ENCODE measurements at places on chromosomes 7 and 10. TPM values are rescaled to one million over a fixed set of nuclear protein-coding genes. Genes with fewer than 3 reads are reported as not detected.

SFRP5 gene
- polyA plus RNA-seq, result 25.0 TPM

FAM24B gene
- polyA plus RNA-seq, result 4.1 TPM

MMP21 gene
- polyA plus RNA-seq, result 0.28 TPM

OPN4 gene
- polyA plus RNA-seq, result not detected

- DNase-seq, result no peak
These were observed 48.7 kb upstream of the OCM2 start for GRCh38 chr7:98038731-98039130.

DNA sequence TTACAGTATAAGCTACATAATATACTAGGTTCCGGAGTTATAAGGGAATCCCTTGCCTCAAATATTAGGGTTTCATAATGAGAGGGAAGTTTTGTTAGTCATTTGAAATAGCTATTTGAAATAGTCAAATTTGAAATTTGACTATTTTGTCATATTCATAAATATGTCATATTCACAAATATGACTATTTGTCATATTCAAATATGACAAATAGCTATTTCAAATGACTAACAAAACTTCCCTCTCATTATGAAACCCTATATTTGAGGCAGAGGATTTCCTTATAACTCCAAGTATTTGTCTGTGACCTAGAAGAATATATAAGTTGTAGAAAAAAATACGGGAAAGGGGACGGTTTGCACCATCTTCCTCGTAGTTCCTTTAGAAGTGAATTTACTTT, 76.6 kb downstream of the HDAC9 start:
- no peak for DNase-seq

- DNase-seq, result no peak
These were observed 133.7 kb downstream of the DIP2C start for GRCh38 chr10:555682-556350.

DNA sequence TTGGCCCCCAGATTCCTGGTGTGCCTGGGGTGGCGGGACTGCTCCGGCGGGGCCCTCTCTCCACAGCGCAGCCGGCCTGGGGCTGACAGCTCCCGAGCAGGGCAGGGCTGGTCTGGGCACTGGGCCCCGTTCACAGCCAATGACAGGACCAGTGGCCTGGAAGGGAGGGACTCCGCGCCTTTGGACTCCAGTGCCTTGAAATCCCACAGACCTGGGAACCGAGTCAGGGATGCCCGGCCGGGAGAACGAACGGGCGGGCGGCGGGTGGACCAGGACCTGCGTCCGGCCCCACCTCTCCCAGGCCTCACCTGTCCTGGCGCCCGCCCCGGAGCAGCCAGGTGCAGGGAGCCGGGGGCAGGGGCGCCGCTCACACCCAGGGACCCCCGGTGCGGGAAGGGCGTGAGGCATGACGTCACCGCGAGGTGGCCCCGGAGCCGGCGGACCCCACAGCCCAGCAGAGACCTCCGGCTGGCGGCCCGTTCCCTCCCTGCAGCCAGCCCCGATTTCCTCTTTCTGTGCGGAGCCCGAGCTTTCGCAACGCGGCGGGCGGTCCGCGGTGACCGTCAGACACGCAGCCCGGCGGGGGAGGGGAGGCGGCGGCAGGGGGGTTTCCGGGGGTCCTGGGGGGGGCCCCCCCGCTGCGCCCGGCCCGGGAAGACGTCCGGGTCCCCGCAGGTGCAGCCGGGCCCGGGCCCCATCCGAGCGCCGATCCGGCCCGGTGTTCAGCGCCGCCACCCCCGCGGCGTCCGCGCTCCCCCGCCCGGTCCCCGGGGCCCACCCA, 743 bp downstream of the ADAP1 start:
- peak; percentile 83 for DNase-seq

- DNase-seq, result no peak
These were observed 198.1 kb upstream of the KLF14 start for GRCh38 chr7:130932088-130932487.

DNA sequence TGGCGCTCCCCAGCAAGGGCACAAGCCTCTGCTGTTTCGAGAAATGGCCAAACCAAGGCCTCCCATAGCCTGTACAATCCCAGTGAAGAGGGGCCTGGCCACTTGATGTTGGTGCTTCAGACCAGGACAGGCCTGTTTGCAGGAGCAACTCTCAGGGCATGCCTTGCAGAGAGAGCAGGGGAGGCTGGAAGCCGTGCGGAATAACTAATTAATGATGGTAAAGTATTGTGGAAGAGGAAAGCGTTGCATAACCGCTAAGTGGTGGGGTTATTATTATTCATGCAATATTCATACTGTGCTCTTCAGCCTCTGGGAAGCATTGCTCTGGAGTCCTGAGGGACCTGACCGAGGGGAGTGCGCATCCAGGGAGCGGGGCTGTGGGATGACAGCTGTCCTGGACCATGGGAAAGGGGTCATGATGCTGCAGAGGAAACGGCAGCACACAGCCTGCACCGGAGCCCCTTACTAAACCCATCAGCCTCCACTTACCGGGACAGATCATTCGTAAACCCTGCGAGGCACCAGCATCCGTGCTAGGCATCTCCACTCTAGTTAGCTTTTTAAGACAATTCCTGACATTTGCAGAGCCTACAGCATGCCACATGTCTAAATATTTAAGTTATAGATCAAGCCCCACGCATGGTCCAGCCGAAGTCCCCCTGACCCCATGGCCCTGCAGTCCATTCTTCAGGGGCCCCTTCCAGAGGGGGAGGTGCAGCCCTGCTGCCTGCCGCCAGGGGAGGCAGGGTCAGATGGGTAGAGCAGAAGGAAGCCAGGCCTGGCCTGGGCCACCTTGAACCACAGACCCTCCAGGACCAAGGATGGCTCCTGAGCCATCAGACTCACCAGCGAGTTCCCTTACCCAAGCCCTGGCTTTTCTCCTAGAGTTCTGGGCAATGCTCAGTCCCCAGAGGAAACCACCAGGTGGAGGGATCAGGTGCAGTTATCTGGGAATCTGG, 11.6 kb downstream of the TMEM273 start:
- DNase-seq, result no peak

- DNase-seq, result no peak
These were observed 442.8 kb downstream of the PLXNA4 start for GRCh38 chr7:132133501-132133900.

DNA sequence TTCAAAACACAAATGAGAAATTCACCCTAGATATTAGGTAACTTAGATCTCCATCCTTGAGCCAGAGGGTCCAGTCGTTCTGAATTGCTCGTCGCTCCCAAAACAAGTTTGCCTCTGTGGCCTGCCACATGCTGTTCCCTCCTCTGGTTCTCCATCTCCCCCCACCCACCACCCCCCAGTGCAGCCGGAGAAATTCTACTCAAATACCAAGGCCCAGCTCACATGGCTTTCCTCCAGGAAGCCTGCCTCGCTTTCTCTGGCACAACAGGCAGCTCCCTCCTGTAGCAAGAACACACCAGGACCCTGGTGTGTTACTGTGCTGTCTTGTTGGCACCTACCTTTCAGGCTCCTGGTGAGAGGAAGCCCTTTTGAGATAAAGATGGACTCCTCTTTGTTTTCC, 52.7 kb upstream of the C10orf90 start:
- DNase-seq, result no peak

GRCh38 chr7:108149908-108150307, 19.7 kb upstream of the LAMB4 start:
- no peak for DNase-seq

DNA sequence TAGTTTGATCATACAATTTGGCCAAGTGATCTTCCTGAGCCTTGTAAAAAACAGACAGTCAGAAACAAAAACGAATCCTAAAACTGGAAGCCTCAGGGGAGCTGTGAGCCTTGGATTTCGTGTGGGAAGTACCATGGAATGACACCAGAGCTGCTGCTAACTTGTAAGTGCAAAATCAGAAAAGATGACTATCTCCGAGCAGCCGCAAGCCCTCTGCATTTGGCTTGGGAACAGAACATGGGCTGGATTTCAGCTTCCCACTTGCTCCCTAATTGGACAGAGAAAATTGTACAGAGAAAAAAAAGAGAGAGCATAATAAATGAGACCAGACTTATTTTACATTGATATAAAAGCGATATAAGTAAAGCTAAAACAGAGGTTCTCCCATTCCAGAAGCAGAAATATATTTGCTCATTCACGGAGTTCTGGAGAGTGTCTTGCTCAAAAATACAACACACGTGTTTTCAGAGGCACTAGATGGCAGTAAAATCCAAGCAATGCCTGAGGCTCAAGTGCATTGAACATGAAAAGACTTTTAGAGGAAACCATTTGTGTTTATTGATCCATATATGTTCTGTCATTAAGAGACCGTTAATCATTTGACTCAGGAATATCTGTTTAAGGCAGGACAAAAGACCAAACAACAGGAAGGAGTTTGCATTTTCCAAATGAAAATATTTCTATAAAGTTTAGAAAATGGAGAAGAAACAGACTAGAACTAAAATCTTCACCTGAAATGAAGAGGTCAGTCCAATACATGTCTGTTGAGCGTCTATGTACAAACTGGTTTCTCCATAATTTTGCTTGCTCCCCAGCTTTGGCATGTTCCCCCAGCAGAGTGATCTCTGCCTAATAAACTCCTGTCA, 78.3 kb upstream of the SLC26A5 start:
- no peak for DNase-seq

DNA sequence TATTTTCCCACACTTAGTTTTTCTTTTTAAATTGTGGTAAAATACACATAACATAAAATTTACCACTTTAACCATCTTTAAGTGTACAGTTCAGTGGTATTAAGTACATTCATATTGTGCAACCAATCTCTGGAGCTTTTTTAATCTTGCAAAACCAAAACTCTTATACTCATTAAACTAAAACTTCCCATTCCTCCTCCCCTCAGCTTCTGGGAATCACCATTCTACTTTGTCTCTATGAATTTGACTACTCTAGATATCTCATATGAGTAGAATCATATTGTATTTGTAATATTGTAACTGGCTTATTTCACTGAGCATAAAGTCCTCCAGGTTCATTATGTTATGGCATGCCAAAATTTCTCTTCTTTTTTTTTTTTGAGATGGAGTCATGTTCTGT, 86.4 kb upstream of the JAZF1 start:
- DNase-seq, result no peak

- no peak for DNase-seq
These were observed 11.8 kb upstream of the EMX2 start for GRCh38 chr10:117530791-117531190.

DNA sequence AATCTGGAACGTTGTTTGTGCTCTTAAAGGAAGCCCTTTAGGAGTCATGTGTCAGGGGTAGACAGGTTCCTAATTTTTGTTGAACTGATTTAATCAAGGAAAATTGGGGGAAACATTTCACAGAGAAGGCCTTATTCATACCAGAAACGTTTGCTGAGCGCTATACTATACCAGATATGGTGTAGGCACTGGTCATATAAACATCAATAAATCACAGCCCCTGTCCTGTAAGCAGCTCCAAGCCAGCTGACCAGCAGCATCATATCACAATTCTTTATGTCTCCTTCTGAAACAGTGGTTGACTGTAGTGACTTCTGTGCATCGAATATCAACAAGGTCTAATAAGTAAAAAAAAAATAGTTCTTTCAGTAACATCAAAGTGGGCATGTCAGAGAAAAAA, 1.1 kb downstream of the TMEM178B start:
- DNase-seq, result no peak

DNA sequence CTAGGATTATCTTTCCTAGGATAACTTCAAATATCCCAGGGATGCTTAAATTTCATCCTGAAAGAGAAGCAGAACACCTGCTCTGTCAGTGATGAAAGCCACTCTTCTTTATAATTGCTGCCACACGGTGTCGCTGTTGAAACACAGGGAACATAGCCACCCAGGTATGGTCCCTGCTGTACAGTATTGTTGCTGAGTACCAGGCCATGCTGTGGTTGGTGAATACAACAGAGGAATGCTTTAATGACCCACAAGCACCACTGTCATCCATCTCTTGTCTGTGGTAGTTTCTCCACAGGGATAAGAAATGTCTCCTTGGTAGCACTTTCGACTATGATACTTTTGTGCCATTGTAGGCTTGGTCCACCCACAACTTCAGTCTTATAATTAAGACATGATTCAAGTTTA, 70.6 kb upstream of the STARD3NL start:
- peak; percentile 45 for DNase-seq
